ENCODE measurements at places on chromosomes 12 and 14.

GRCh38 chr14:104105822-104106470 is 20.4 kb downstream of the ASPG start:
- no peak for DNase-seq

- no peak for DNase-seq
These were observed 81.0 kb downstream of the DUSP16 start for GRCh38 chr12:12481631-12482030.

DNA sequence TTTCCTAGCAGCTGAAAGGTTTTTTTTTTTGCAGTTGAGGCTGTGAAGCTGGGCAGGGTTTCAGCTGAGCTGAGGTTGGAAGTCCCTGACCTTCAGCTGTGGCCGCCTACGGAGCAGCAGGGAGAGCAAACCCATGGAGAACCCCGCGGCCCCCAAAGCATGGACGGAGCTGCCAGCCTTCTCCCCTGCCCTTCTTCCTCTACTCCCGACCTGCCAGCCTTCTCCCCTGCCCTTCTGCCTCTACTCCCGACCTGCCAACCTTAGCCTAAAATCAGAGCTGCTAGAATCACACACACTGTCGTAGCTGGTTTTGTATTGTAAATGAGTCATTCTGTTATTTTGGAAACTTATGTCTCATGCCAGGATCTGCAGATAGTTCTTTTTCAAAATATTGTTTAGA is 74.6 kb downstream of the PPP2R5C start:
- DNase-seq, result no peak

DNA sequence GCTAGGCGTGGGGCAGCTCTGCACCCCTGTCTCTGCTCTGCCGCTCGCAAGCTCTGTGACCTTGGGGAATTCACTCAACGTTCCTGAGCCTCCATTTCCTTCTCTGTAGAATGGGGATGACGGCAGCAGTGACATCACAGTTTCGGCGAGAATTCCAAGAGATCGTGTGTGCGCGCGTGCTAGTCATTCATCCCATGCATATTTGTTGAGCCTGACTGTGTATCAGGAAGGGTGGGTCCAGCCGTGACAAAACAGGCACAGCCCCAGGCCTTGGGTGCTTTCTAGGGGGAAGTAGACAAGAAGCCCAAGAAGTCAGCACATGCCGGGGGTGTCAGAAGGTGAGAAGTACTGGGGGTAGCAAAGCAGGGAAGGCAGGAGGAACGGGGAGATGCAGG is 145.6 kb upstream of the NCOR2 start:
- no peak for DNase-seq

DNA sequence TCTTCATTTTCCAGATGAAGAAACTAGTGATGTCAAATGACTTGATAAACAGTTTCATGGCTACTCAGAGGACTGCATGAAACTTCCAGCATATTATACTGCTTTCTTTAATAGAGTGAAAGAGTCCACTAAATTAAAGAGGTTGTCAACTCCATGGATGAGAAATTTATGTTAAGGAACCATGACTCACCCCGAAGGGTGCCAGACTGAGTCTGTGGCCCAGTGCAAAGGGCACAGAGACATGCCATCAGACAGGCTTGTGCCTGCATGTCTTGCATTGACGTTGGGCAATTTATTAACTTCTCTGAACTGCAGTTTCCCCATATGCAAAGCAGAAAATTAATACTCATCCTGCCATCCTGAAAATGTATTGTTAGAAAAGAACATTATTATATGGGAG is 382.4 kb downstream of the APAF1 start:
- no peak for DNase-seq

- no peak for DNase-seq
These were observed 15.7 kb downstream of the VPS37B start for GRCh38 chr12:122880155-122880667.

DNA sequence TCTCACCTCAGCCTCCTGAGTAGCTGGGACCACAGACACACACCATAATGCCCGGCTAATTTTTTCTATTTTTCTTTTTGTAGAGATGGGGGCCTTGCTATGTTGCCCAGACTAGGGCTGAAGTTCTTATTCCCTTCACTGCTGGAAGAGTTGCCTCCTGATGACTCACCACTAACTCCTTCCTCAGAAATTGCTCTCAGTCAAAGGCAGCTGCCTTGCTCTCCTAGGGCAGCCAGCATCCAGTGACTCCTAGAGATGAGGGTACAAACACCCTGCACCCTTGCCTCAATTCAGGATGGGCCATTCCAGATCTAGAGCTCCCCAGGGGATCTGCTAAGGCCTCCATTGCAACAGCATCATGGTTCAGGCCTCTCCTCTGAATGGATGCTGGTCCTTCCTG is 54.0 kb upstream of the RASSF8 start:
- no peak for DNase-seq

- no peak for DNase-seq
These were observed 111.9 kb upstream of the CPM start for GRCh38 chr12:69044887-69045286.

DNA sequence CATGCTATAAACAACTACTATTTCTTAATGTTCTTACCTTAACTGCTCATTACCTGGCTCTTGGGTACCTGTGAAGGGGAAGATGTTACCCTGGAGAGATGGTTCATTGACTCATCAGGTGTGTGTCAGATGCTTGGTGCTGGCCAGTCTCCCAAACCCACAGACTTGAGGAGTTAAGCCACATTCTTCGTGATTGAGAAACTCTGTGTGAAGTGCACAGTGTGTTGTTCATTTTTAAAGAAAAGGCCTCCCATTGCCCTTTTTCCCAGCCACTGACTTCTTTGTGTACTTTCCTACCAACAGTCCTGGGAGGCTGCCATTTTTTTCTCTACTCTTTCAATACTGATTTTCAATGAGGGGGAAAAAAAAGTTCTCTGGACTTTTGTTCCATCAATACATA is 3.2 kb downstream of the MGST1 start:
- DNase-seq, result peak; percentile 74

DNA sequence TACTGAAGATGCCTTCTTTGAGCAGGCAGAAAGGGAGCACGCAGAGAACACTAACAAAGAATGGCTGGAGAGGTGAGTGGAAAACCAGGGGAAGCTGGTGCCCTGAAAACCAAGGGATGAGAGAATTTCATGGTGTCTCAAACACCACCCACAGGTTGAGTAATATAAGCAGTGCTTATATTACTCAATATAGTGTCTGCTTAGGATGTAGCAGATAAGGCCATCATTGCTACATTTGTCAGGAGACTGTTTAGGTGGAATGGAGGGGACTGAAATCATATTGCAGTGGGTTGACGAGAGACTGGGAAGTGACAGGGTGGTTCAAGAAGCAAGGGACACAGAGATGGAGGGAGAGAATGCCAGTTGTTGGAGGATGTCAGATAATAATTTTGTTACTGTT is 20.6 kb downstream of the PKP2 start:
- DNase-seq, result no peak

DNA sequence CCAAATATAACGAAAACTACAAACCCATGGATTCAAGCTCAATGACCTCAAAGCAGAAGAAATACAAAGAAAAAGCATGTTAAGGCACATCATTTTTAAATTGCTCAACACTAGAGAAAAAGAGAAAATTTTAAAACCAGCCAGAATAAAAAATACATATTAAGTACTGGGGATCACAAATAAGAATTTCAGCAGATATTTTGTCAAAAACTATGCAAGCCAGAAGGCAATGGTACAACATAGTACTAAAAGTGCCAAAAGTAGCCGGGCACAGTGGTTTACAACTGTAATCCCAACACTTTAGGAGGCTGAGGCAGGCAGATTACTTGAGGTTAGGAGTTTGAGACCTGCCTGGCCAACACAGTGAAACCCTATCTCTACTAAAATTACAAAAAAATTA is 10.2 kb downstream of the SGPP1 start:
- no peak for DNase-seq

DNA sequence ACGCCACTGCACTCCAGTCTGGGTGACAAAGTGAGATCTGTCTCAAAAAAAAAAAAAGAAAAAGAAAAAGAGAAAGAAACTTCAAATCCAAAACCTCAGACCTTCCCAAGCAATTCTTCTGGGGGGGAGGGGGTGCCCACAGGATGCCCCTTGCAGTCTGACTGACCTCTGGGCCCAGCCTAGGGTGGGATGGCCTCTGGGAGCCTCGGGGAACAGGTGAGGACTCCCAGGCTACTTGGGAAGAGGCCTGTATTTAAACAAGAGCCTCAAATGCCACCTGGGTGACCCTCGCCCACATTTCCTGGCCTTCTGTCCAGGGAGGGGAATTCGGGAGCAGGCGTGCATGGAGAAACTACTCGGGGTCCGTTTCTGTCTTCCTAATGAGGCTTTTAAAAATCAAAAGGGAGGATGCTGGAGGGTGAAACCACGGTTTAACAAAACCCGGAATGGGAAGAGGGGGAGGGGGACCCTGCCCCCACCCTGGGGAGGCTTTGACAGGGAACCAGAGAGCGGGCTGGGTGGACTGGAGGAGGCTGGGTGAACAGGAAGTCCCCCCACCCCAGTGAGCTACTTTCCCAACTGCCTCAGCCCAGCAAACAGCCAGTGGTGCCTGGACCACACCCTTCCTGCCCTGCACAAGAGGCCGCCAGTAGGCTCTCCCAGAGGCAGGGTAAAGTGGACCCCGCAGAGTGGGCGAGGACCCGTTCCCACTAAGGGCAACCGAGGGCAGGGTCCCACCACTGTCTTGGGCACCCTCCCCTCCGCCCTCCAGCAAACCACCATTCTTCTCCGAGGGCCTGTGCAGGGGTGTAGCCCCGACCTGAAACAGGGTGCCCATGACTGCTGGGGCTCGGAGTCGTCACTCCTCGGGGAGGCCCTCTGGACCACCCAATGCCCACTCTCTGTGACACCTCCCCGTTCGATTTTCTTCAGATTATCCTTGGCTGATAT is 1.5 kb upstream of the FBRSL1 start:
- DNase-seq, result no peak

DNA sequence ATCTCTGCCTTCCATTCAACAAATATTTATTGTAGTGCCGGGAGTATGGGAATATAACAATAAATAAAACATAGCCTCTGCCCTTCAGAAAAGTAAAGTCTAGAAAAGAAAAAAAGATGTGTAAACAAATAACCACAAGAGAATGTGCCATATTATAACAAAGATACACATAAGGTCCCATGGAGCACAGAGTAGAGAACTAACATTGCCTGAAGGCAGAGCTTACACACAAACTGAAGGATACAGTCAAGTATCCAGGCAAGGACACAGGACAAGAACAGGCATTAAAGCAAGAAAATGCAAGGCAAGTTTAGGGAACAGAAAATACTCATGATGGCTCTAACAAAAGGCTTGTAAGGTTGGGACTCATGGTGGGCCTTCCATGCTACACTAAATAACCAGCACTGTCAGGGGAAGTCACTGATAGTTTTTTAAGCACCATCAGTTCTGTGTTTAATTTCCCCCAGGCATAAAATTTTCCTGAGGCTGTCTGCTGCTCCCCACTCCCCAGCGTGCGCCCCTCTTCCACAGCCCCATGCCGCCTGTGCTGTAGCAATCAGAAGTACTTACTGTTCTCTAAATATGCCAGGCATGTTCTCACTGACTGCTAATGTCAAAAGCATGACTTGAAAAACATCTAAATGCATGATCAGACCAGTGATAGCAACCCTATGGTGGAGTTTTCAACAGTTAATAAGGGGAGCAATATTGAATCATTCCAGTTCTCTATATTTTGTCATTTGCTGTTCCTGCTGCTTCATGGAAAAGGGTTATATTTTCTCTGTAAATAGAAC is 77.8 kb downstream of the ANKS1B start:
- DNase-seq, result no peak

DNA sequence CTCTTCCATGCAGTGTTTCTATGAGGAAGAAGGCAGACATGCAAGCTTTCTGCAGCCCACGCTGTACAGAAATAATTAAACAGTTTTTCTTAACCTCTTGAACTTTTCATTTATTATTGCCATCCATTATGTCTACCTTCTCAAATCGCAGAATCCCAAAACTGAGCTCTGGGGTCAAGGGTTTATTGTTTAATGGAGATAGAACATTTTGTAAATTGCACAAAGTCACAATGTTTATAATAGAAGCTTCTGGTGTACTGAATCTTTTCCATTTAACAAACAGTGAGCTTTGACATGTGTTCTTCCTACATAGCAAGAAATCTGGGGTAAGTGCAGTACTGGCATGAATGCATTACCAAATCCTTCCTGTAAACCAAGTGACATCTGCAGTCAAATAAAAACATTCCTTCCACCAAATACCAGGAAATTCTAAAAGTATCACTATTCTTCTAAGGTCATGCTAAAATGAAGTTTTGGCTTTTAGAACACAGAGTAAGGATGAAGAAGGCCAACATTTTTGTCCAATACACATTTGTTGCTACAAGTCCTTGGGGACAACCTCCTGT is 385.3 kb upstream of the DDHD1 start:
- DNase-seq, result no peak

DNA sequence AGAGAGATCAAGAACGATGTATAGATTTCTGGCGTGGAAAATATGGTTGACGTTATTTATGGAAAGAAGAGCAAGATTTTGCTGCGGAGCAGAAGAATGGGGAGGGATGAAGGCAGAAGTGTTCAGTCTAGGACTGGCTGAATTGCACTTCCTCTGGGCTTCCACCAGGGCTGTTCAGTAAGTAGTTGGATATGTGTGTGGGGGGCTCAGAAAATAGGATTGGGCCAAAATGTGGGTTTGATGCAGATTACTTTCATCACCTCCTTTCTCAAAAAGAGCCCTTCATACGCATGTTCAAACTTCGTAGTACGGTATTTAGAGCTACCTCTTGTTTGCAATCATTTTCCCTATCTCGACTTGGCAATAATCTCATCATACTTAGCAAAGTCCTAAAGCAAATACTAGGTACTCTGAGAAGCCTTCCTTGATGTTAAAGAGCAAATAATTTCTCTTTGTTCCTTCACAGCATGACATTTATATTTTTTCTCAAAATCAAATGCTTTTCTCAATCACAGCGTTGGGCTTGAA is 349.4 kb downstream of the NELL2 start:
- no peak for DNase-seq

DNA sequence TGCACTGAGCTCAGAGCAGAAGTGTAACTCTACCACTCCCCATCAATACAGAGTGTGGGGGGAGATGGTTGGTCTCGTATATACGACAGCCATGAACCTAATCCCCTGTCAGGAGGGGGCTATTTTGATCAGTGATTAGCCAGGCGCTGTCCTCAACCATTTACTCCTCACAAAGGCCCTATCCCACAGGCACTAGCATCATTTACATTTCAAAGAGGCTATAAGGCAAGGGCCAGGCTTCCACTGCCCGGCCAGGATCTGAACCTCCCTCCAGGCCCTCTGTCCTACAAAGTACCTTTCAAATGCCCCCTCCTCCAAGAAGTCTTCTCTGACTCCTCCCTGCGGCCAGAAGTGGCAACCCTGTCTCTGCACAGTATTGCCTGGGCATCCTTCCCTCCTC is 74.7 kb downstream of the ITPK1 start:
- DNase-seq, result no peak

DNA sequence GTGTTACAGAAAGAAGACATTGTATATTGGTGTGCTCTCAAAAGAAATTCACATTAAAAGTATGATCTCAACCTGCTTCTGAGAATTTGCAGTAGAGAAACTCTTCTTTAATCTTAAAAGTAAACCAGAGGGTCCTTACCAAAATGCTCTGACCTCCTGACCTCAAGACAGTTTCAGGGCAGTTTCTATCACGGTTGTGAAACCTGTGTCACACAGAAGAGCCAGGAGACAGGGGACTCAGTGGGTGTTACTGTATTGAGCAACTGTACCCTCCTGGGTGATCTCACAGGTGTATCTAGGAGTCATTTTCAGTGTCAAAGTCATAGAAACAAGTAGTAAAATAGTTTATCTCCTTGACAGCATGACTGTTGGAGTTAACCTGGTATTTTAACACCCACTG is 178.0 kb downstream of the GRIP1 start:
- no peak for DNase-seq

GRCh38 chr12:25783566-25783965 is 174.9 kb upstream of the RASSF8 start:
- DNase-seq, result no peak

Data from breast epithelium (tissue), 4 donors.